Caco-2 (cell line): ENCODE measurements at places on chromosomes 7 and 10.
A peak's percentile ranks its signal among the peaks of the same experiment; 100 is the strongest.

- peak; percentile 88 for DNase-seq
Measured at GRCh38 chr10:71708301-71708703, 11.3 kb downstream of the C10orf105 start.

- DNase-seq = no peak
Measured at GRCh38 chr7:84939888-84940287, 247.0 kb downstream of the SEMA3D start.

GRCh38 chr10:35743851-35744250, 101.8 kb upstream of the FZD8 start:
- DNase-seq = no peak

- no peak for DNase-seq
Measured at GRCh38 chr7:99539213-99539811, 12.6 kb downstream of the FAM200A start.

DNA sequence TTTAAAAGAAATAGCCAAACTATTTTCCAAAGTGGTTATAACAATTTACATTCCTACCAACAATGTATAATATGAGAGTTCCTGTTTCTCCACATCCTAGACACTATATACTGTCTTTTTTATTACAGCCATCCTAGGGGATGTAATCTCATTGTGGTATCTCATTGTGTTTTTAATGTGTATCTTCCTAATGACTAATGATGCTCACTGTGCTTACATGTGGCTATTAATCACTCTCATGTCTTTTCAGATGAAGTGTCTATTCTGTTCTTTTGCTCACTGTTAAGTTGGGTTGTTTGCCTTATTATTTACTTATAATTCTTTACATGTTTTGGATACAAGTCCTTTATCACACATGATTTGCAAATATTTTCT, 71.8 kb downstream of the ZNF438 start:
- no peak for DNase-seq

DNA sequence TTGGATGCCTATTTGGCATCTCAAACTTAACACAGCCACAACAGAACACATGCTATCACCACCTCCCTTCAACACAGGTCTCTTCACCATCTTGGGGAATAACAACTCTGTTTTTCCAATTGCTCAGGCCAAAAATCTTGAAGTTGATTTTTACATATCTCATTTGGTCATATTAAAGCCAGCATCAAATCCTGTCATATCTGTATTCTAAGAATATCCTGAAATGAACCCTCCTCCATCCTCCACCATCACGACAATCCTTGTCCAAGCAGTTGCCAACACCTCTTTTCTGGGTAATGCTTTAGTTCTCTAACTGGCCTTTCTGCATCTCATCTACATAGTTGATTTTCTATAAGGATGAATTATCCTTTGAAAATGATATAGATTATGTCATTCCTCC, 168.7 kb downstream of the GPR37 start:
- DNase-seq = no peak

DNA sequence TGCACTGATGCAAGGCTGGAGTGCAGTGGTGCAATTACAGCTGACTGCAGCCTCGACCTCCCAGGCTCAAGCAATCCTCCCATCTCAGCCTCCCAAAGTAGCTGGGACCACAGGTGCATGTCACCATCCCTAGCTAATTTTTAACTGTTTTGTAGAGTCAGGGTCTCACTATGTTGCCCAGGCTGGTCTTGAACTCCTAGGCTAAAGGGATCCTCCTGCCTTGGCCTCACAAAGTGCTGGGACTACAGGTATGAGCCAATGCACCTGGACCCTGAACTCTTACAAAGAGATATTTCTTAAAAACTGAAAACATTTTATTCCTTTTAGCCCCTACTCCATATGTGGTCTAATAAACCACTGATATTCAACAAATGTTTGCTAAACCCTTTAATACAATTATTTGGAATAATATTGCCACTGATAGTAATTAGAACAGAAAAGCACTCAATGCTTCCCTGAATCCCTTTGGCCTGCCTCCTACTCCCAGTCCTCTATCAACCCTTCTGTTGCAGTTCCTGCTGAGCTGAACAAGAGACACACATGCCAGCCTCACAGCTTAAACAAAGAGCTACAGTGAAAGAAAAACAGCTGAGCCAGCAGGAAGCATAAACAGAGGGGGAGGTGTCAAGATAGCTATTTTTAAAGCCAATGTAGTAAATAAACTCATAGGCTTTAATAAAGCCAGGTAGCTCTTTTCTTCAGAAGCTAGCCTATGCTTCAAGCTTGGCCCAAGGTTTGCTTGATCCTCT, 7.0 kb upstream of the GNAI1 start:
- no peak for DNase-seq

- DNase-seq = no peak
Measured at GRCh38 chr10:59976909-59977308, 70.6 kb upstream of the CCDC6 start.

GRCh38 chr10:75238182-75239095, 2.7 kb upstream of the COMTD1 start:
- DNase-seq = no peak

DNA sequence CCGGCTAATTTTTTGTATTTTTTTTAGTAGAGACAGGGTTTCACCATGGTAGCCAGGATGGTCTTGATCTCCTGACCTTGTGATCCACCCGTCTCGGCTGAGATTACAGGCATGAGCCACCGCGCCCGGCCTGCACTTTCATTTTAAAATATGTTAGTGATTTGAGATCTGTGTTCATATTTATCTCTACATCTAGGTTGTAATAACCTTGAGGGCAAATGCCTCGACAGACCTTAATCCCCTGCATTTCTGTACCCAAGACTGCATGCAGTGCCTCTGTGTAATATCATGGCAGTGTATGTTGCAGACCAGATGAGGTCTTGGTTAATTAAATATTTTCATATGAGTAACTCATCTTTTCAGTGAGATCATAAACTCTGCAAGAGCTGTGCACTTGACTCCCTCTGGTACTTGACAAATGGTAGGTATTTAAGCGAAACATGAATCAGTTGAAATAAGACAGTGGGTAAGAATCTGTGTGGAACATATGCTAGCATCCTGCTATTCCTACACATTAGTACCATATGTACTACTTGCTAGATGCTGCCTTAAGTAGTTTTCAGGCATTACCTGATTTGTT, 673.9 kb upstream of the ANKRD30A start:
- DNase-seq = no peak

DNA sequence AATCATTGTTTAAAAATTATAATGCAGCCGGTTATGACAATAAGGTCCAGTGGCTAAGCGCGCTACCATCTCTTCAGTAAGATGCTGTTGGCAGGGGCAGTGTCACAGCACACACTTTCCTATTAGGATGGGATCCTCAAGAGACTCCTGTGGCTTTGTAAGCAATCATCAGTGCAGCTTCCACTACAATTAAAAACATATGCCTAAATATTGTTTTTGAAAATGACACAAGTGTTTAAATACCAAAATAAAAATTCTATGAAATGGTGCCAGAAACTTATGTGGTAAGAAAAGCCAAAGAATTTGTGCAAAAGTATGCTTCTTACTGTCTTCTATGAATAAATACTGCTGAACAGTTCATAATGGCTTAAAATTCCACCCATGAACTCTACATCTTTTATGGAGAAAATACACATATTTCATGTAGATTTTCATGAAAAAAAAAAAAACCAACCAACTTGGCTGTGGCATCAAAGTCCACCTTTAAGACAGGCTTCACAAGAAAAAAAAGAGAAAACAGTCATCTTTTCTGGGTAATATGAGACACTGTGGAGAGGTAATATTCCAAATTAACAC, 132.8 kb downstream of the SEMA3C start:
- DNase-seq = no peak

GRCh38 chr7:149457766-149458165, 3.1 kb downstream of the ZNF777 start:
- DNase-seq = no peak

DNA sequence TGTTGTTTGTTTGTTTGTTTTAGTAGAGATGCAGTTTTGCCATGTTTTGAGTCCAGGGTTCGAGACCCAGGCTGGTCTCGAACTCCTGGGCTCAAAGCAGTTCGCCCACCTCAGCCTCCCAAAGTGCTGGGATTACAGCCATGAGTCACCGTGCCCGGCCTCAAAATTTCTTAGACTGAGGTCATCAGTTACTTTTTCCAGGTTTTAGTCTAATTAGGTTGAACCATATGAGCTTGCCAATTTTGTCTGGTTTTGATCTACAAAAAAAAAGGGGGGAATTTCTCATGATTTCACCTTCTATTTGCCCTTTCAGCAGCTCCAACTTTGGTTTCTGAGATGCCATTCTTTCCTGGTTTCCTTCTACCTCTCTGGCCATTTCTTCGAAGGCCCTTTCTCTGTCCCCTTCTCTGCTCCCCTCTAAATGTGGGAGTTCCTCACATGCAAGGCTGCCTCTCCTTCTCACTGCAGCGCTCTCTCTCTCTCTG, 5.5 kb downstream of the CUEDC2 start:
- no peak for DNase-seq

DNA sequence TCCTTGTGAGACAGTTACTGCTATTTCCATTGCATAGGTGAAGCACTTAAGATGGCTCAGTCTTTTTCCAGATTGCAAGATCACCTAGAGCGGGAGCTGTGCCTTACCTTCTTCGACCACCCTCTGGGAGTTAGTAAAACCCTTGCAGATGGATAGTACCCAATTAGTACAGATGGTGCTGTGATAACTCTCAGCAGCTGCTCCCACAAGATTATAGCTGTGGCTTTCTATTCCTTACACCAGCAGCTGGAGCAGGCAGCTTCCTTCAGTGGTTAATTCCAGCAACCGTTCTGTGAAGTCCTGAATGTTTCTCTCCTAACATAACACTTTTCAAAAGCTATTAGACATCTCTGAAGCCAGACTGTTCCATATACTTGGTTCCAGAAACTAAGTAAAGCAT, 796.8 kb downstream of the XPNPEP1 start:
- no peak for DNase-seq

- no peak for DNase-seq
Measured at GRCh38 chr10:88205842-88206446, 342.5 kb downstream of the PTEN start.

DNA sequence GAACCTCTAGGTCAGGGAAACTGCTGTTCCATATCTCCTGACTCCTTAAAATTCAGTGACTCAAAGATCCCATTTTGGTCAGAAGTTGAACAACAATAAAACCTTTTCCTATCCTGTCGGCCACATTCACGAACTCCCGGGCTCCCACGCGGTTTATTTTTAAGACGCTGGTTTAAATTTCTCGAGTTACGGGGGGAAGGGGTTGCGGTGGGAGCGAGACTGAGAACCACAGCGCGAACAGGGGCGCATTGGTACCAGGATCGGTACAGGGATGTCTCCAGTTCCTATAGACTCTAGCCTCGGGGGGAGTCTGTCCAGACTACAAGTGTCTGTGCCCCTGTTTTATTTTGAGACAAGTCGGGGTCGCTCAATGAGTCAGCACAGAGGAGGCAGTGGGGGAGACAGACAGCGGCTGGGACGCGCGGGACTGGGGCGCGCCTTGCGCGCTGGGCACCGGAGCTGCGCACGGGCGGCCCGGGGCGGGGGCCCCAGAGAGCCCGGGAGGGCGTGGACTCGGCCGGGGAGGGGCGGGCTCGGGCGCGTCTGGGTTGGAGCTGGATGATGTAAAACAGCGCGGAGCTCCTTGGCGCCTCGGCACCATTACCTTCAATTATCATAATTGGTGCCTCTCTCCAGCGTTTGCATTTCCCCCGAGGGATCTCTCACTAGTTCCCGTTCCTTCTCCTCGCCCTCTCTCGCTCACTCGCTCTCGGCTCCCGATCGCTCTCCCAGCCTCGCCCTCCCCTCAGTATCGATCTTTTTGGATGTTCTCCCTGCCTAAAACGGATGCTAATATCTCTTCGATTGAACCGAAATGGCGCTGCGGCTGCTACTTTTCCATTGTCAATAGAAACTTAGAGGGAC, 8.7 kb upstream of the BAMBI start:
- DNase-seq = peak; percentile 88

DNA sequence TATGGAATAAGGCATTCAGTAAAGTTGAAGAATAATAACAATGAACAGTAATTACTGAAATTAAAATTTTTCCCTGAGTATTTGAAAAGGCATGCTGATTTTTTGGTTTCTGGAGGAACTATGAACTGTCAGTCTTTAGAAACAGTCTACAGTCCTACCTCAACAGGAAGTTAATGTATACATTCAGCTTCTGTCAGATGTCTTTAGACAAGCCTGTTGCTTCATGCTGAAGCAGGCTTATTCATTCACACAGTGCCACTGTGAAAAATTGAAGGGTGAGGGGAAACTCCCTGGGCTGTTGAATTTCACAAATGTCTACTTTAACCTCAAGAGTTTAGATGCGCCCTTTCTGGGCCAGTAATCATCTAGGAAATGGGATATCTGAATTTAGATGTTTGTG, 3.5 kb downstream of the NRF1 start:
- no peak for DNase-seq

DNA sequence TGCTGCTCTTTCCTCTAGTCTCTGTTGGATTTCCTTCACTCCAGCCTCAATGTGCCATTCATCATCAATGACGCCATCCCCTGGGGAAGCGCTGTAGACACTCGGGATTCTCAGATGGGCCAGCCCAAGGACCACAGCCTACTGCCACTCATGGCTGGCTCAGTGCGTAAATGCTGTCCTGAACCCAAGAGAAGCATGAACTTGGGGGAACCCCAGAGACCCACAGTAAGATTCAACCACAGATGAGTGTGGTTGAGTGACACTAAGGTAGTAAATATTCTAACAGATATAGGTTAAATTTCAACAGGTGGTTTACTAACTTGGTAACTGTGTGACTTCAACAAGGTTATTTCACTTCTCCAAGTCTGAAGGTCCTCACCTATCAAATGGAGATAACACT, 304.1 kb downstream of the GRM8 start:
- DNase-seq = no peak

DNA sequence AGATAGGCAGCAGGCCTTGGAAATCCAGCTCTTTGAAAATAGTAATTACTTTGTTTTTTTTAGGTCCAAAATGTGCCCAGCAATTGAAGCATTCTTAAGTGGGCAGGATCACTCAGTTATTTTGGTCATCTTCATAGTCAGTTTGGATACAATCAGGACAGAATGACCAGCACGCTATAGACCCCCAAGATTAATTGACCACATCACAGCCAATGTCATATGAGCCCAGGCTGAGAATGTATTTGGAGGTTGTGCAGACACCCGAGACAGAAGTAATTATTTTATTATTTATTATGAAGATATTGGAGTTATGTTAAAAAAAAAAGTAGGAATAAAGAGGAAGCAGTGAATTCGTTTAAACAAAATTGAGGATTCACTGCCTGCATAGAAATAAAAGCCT, 93.3 kb upstream of the PFKP start:
- no peak for DNase-seq

DNA sequence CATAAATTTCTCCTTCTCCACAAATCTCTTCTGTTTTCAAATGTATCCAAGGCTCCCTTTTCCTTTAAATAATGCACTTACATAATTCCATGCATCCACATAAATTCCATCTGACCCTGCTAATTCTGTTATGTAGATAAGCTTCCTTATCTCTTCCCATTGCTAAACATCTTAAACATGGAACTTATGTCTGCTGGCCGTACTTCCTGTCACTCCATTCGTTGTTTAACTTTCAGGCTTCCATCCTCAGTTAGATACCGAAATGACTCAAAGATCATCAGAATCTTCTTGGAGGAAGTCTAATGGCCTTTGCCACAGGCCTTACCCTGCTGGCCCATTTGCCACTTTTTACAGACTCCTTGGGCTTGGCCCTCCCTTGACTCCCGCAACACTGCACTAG, 330.9 kb downstream of the GFRA1 start:
- DNase-seq = no peak

- DNase-seq = no peak
Measured at GRCh38 chr7:1567896-1568510, 1.8 kb downstream of the PSMG3 start.
